ENCODE measurements at places on chromosomes 13 and 19.

- no peak for DNase-seq
These were observed 1.4 kb upstream of the TSHZ3 start for GRCh38 chr19:31350693-31351055.

DNA sequence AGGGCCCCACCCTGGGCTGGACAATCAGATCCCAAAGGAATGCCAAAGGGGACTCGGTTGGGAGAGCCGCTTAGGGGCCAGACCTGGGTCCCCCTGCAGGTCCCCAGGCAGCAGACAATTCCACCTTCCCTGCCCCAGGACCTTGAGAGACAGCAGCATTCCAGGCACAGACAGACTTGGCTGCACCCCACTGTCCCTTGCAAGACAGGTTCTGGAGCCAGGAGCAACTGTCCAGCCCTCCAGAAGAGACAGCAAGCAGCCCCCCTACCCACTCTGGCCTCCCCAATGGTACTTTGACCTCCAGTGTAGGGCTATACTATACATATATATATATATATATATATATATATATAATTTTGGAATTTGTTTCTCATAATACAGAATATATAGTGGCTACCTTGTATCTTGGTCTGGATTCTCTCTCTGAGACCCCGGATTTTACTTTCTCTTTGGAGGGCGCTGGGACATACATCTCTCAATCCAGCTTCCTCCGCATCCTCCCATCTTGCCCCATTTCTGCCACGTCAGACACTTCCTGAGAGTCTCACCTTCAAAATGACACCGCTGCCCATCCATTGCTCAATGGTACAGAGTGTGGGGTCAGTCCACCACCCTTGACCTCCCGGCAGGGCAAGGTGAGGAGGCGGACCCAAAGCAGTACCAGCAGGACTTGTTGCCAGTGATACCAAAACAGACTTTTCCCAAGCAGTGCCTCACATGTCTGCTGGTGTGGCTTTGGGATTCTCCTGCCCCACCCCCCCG, 12.7 kb downstream of the SMIM24 start:
- no peak for DNase-seq

- no peak for DNase-seq
These were observed 95.6 kb upstream of the HTR2A start for GRCh38 chr13:46992383-46992952.

- DNase-seq, result no peak
These were observed 15.1 kb downstream of the PRAM1 start for GRCh38 chr19:8487137-8487851.

- DNase-seq, result no peak
These were observed at the start of gene NMRK2 for GRCh38 chr19:3932931-3933810. Gene NMRK2, plus strand, starts transcription at chr19:3933069. Its CDS starts 603 bp downstream, at chr19:3933672.

Data from stimulated activated CD4-positive, alpha-beta T cell treated with anti-CD3 and anti-CD28 coated beads, Interleukin-15, amount 100 ng/mL, for 1 hour (primary cell).